Endothelial cell (in vitro differentiated cells): ENCODE measurements at places on chromosomes 2 and 18.

DNA sequence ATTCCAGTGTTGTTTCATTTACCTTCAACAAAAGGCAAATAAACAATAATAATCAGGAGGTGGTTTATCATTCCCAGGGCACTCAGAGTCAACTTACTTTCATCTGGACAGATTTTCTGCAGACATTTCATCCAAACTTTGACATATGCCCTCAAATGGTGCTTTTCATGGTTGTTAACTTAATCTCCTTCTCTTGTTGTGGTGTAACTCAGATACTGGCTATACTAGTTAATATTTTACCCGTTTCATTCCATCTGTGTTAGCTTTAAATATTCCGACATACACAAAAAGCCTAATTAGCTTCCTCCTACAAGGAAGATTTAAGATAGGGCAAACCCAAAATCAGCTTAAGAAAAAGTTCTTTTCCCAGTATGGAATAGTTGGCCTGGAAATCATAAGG is 44.4 kb upstream of the RPE start:
- H3K36me3 ChIP-seq = no peaks in the 10 kb centered on the region
- H3K27ac ChIP-seq = no peak overlapping the region
- H3K27me3 ChIP-seq = peaks cover 1% of the 10 kb centered on the region
- DNase-seq = no peak
- no peak overlapping the region for H3K4me3 ChIP-seq

DNA sequence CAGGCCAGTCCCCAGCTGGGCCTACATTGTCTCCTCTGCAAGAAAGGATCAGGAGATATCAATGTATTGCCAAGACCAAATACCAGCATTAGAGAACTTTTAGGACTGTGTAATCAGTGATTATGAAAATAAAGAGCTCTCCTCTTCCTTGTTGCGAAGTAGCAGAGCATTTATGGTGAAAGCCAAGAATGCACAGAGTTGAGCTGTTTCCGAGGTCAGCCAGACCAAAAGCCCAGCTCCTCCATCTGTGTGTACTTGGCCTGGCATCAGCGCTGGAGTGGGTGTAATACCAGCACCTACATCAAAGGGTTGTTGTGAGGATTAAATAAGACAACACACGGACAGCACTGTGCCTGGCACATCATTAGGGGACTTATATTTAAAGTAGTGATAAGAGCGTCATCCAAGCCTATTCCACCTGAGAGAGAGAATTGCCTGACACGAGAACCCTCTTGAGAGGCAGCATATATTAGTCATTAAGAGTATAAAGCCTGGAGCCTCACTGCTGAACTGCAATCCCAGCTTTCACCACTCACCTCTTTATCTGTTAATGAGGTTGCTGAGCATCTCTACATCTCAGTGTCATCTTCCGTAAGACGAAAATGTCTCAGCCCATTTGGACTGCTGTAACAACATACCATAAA is 7.4 kb upstream of the SLC16A14 start:
- H3K4me3 ChIP-seq = no peak overlapping the region
- peaks cover 26% of the 10 kb centered on the region for H3K4me1 ChIP-seq
- H3K27me3 ChIP-seq = no peaks in the 10 kb centered on the region
- H3K36me3 ChIP-seq = no peaks in the 10 kb centered on the region

DNA sequence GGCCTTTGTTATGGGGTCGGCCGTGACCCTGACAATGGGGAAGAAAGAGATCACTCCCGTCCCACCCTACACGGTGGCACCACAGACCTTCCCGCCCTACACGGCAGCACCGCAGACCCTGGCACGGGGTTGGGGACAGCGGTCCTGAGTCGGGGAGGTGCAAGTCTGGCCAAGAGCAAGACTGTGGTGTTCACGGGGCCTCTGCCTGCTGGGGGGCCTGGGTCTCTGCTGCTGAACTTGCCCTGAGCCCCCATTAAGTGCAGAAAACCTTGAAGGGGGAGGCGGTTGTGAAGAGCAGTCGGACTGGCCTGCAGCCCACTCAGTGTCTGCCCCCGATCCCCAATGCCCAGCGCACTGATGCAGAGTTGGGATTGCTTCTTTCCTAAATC is 75.9 kb downstream of the SLC66A2 start:
- H3K27me3 ChIP-seq = peaks cover 8% of the 10 kb centered on the region
- H3K4me1 ChIP-seq = no peaks in the 10 kb centered on the region
- no peak overlapping the region for H3K27ac ChIP-seq
- H3K4me3 ChIP-seq = no peak overlapping the region
- DNase-seq = no peak

- DNase-seq = no peak
- peaks cover 7% of the 10 kb centered on the region for H3K27me3 ChIP-seq
- peaks cover 5% of the 10 kb centered on the region for H3K4me1 ChIP-seq
- H3K27ac ChIP-seq = peak overlapping the region; percentile 70
- no peaks in the 10 kb centered on the region for H3K36me3 ChIP-seq
- no peak overlapping the region for H3K4me3 ChIP-seq
These were observed 26.9 kb upstream of the FAHD2A start for GRCh38 chr2:95375532-95376150.

- no peak for DNase-seq
- H3K36me3 ChIP-seq = peaks cover 11% of the 10 kb centered on the region
- peaks cover 45% of the 10 kb centered on the region for H3K27me3 ChIP-seq
- peaks cover 22% of the 10 kb centered on the region for H3K4me1 ChIP-seq
These were observed 8.3 kb downstream of the DLX1 start for GRCh38 chr2:172093416-172094293.

- no peaks in the 10 kb centered on the region for H3K27me3 ChIP-seq
- no peak overlapping the region for H3K27ac ChIP-seq
- H3K36me3 ChIP-seq = no peaks in the 10 kb centered on the region
- H3K4me3 ChIP-seq = no peak overlapping the region
These were observed 293.0 kb upstream of the TNP1 start for GRCh38 chr2:217152831-217153230.

DNA sequence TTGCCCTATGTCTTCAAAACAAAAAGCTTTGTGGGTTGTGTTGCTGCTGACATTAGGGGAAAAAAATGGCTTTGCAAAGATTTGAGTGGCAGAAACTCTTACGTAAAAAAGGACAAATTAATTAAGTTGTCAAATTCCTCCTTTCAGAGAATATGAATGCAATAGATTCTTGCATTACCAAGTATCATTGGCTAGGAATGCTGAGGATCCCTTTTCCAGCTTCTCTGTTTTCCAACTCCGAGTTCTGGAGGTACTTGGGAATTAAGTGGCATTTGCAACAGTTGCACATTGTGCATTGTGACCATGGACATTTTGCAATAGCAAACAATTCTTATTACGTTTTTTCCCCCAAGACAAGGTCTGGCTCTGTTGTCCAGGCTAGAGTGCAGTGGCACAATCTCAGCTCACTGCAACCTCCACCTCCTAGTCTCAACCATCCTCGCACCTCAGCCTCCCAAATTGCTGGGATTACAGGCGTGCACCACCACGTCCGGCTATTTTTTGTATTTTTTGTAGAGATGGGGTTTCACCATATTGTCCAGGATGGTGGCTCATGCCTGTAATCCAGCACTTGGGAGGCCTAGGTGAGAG is 29.9 kb upstream of the PPP1CB start:
- no peak overlapping the region for H3K27ac ChIP-seq
- no peak for DNase-seq
- peaks cover 1% of the 10 kb centered on the region for H3K27me3 ChIP-seq
- H3K4me3 ChIP-seq = no peak overlapping the region
- H3K4me1 ChIP-seq = no peaks in the 10 kb centered on the region
- H3K36me3 ChIP-seq = no peaks in the 10 kb centered on the region

DNA sequence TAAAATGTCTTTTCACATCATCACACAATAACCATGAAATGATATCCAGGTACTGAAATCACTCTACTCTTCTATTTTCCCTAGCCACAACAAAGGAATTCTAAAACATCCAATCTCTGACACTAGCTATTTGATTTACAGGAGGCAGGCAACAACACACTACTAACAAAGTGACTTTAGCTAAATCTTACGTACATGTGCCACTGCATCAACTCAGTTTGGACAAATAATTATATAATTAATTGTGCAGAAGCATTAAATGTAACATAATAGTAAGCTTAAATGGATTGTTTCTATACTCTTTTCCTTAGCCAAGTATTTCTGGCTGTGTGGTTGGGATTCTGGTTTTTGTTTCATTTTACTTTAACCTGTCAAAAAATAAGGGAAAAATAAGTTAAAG is 192.4 kb downstream of the AFF3 start:
- H3K4me1 ChIP-seq = no peaks in the 10 kb centered on the region
- H3K4me3 ChIP-seq = no peak overlapping the region
- no peaks in the 10 kb centered on the region for H3K36me3 ChIP-seq
- no peak overlapping the region for H3K27ac ChIP-seq
- H3K27me3 ChIP-seq = peaks cover 9% of the 10 kb centered on the region

DNA sequence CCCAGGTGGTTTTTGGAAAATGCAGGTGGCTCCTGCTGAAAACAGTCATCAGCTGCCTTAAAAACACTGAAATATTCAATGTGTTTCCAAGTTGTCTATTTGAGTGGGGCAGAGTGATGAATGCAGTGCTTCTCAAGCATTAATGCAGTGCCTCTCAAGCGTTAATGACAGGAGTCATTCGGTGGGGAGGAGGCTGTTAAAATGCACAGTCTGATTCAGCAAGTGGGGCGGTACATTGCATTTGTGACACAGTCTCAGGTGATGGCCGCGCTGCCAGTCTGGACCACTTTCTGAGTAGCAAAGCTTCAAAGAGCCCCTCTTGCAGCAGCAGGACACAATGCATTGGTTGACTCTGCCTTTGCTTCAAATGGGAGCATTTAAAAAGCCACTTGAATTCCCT is 231.4 kb upstream of the RGPD4 start:
- no peak for DNase-seq
- H3K4me1 ChIP-seq = peaks cover 26% of the 10 kb centered on the region
- H3K27ac ChIP-seq = no peak overlapping the region
- H3K27me3 ChIP-seq = no peaks in the 10 kb centered on the region

DNA sequence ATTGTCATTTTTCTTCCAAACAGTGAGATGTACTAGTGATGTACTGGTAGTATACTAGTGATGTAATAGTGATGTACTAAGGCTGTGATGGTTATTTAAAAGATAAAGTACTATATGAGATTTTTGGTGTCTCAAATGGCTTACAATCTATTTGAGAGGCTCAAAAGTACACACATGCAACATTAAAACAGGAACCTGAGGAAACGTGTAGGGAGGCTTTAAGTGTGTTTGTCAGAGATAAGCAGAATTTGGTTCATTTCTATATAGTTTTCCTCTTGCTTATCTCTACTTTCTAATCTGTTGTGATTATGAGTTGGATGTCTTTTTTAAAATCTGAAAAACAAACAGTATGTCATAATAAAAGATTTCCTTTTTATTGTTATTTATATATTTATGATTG is 100.9 kb upstream of the SERTAD2 start:
- H3K4me3 ChIP-seq = no peak overlapping the region
- no peak overlapping the region for H3K27ac ChIP-seq
- peaks cover 7% of the 10 kb centered on the region for H3K4me1 ChIP-seq
- H3K36me3 ChIP-seq = no peaks in the 10 kb centered on the region
- peaks cover 6% of the 10 kb centered on the region for H3K27me3 ChIP-seq

- H3K27ac ChIP-seq = no peak overlapping the region
- H3K36me3 ChIP-seq = no peaks in the 10 kb centered on the region
- DNase-seq = no peak
- no peaks in the 10 kb centered on the region for H3K27me3 ChIP-seq
- H3K4me3 ChIP-seq = no peak overlapping the region
These were observed 1671.8 kb upstream of the SLC39A10 start for GRCh38 chr2:193985272-193985671.
